Activated CD4-positive, alpha-beta T cell treated with anti-CD3 and anti-CD28 coated beads for 24 hours (primary cell): ENCODE measurements at places on chromosomes 4 and X.

- DNase-seq = no peak
Measured at GRCh38 chr4:1406394-1406980, at the start of gene NKX1-1. Gene NKX1-1, minus strand, starts transcription at chr4:1406442. Its CDS starts 0 bp downstream, at chr4:1406442.

DNA sequence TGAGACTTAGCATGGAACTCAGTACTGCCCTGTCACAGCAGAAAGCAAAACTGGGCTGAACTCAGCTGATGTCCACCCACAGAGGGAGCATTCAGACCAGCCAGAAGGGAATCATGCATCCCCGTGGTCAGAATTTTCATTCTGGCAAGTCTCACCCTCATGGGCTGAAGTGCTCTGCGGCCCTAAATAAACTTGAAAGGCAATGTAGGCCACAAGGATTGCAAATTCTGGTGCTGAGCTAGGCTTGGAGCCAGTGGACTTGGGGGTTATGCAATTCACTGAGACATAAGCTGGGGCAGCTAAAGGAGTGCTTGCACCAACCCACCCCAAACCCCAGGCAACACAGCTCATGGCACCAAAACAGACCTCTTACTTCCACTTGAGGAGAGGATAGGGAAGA lies 494.1 kb downstream of the GABRG1 start:
- no peak for DNase-seq

GRCh38 chrX:118569676-118570075 lies 74.1 kb downstream of the DOCK11 start:
- DNase-seq = no peak

- no peak for DNase-seq
Measured at GRCh38 chr4:164212134-164212533, 541.8 kb upstream of the SMIM31 start.

DNA sequence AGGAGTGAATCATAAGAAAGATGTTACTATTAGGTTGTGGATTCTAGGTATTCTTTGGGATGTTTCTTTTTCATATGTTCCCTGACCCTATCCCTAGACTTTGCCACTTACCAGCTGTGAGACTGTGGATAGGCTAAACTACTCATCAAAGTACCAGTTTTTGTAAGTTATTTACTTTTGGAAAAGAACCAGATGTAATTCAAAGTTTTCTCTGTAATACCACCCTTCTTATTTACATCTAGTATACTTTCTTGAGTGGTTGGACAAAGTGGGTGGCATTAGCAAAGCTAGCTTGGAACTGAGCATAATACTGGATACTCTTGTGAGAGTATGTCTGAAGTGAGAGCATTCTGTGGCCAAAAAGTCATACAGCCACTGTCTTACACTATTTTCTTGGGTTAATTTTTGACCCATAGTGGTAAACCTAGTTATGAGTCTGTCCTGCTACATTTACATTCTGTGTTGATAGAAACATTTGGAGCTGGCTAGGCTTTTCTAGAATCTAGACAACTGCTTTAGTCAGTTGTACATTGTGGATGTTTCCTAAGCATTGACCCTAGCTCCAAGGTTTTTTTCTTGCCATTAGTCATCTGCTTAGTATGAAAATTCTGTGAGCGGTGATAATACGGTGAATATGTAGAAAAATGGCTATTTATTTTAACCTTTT lies 41.7 kb downstream of the KDM6A start:
- DNase-seq = no peak

- no peak for DNase-seq
Measured at GRCh38 chrX:25125483-25125882, 109.7 kb upstream of the ARX start.

DNA sequence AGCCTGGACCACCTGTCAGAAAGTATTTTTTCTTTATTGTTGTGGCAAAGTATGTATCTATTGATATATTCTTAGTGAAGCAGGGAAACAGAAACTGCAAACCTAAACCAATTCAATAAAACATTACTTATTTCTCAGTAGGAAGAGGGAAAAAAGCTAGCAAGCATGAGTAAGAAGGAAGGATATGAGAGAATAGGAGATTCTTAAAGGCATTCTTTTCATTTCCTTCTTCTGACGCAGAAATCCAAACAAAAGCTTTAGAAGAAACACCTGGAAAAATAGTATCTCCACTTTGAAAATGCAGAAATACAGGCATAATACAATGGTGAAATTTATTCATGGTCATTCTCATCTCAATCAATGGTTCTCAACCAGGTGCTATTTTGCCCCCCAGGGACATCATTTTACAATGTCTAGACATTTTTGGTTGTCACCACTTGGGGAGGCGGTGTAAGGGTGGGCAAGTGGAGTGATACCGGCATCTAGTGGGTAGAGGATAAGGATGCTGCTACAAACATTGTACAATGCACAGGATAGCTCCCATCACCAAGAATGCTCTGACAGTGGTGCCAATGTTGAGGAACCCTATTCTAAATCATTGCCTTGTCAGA lies 21.7 kb upstream of the ATXN3L start:
- DNase-seq = no peak

- no peak for DNase-seq
Measured at GRCh38 chr4:119523399-119523798, 105.2 kb downstream of the PDE5A start.

DNA sequence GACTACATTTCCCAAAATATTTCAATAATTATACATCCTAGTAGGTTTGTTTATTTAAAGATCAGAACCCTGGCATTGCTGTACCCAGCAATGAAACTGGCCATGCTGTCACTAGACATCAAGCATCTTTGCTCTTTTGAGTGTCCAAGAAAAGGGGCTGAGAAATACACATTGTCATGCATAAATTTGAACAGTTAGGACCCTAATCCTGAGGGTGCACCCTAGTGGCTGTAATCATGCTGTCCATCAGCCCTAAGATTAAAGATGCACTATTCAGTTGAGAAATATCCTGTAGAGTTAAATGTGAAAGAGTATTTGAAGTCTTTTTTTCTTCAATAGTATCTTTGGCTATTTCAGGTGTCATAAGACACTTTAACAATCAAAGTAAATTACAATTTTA lies 108.8 kb downstream of the NFKB1 start:
- no peak for DNase-seq

DNA sequence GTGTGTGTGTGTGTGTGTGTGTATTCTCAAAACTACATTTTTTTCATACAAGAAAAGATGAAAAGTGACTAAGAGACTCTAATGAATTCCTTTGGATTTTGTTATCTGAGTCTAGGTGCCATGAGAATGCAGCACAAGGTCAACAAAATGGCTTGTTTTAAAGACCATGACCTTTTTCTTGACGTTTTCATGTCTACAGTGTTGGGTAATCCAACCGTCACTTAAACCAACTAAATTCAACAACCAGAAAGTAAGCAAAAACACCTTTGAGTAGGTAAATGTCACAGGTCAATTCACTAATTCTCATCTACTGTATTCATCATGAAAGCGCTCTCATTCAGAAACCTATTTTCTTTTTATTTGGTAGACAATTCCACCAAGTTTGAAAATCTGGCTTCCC lies 3.1 kb downstream of the SMARCA1 start:
- no peak for DNase-seq

DNA sequence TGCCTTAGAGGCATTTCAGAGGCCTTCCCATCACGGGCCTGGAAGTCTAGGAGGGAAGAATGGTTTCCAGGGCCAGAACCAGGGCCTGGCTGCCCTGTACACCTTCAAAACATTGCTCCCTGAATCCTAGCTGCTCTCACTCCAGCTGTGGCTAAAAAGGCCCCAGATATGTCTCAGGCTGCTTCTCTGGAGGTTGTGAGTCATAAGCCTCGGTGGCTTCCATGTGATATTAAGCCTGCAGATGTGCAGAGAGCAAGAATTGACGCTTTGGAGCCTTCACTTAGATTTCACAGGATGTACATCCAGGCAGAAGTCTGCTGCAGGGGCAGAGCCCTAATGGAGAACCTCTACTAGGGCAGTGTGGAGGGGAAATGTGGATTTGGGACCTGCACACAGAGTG lies 502.5 kb downstream of the GRXCR1 start:
- DNase-seq = no peak

- no peak for DNase-seq
Measured at GRCh38 chrX:100895365-100896075, 21.4 kb upstream of the NOX1 start.

DNA sequence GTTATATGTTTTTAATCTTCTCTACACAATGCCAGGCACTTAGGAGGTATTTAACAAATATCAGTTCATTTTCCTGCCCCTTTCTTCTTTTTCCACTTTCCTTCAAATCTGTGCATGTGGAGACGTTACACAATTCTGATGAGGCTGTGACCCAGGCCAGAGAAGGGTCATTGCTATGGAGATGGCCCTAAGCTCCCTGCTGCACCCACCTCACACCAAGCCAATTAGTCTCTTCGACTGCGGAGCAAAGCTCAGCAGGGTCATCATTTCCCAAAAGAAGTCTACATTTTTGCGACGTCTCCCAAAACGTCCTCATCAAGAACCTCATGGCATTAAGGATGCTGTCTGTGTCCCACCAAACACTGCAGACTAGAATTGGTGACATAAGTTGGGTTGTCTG lies 28.9 kb upstream of the VEGFD start:
- no peak for DNase-seq

DNA sequence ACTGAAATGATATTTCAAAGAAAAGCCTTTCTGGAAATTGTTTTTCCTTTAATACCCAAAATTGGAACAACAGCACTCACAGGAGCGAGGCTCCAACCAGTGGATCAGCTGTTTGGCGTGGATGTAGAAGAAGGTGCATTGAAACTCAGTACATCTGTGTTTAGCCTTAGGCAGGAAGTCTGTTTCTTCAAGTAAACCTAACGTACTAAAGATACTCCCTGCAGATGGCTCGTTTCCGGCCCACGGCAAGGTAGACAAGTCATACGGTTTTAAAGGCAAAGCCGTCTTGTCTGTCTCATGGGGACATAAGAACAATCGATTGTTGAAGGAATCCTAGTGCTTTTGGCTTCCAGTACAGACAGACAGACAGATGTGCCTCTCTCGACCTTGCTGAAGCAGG lies 50.0 kb upstream of the CLCN4 start:
- DNase-seq = peak; percentile 16

- DNase-seq = no peak
Measured at GRCh38 chrX:67781132-67781531, 237.3 kb downstream of the AR start.

DNA sequence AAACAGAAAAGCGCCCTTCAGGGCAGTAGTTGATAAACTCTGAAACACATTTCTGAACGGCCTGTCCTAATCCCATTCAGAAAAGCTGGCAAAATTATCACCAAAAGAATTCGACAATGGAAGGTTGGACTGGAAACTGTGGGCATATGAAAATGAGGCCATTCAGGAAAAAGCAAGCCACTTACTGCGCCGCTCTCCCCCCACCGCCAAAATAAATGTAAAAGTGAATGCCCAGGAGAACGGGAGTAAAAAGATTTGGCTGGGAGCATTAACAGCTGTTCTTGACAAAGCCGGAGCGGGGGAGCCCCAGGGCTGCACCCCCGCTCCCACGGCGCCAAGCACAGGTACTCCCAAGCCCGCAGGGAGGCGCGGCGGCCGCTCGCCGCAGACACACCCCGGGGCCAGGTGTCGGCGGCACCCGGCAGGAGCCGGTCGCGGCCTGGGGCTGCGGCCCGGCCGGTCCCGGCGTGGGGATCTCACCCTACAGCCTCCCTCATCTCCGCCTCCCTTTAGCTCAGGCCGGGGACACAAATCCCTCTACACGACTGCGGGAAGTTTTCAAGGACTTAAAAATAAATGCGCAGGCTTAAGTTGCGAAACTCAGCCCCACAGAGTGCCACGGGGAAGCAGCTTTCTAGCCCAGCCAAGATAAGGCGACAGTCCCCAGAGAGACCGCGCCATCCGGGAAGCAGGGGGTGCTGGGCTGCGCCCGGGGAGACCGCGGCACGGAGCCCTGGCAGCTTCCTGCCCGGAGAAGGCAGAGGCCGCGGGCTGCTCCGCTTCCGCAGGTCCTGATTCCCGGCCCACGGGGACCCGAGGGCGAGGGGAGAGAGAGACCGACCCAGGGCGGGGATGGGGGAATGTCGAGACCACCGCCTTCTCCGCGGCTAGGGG lies 593 bp downstream of the SH3RF1 start:
- DNase-seq = no peak

GRCh38 chr4:73603854-73604584 lies 16.2 kb downstream of the RASSF6 start:
- DNase-seq = no peak

DNA sequence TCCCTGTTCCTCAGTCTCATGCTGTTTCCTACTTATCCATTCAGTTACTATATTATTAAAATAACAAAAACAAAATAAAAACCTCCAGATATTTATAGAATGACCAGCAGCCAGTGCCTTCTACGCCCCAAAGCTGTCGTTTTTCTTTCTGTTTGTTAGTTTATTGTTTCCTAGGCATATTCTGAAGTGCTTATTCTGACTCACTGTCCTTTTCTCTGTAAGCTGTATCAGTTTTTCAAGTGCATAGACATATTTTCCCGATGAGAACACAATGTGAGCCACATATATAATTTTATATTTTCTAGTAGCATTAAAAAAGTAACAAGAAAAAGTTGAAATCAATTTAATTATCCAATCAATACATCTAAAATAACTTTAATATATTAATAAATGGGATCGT lies 2158.6 kb upstream of the TENM3 start:
- DNase-seq = no peak

GRCh38 chr4:17427991-17428390 lies 83.9 kb downstream of the QDPR start:
- no peak for DNase-seq

DNA sequence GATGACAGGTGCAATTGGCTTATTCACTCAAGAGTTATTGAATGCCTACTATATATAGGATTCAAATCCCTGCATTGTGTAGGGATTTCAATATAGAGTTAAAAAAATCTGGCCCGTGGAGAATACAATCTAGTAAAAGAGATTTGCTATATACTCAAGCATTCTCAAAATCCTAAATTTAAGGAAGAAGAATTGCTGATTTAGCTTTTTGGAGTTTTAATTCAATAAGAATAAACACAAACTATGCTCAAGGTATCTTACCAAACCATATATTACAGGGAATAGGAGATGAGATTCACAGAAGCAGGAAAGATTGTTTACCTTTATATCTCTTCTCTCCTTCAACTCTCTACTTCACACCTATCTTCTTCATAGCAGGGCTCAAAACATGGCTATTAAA lies 476.8 kb downstream of the PACRGL start:
- no peak for DNase-seq

DNA sequence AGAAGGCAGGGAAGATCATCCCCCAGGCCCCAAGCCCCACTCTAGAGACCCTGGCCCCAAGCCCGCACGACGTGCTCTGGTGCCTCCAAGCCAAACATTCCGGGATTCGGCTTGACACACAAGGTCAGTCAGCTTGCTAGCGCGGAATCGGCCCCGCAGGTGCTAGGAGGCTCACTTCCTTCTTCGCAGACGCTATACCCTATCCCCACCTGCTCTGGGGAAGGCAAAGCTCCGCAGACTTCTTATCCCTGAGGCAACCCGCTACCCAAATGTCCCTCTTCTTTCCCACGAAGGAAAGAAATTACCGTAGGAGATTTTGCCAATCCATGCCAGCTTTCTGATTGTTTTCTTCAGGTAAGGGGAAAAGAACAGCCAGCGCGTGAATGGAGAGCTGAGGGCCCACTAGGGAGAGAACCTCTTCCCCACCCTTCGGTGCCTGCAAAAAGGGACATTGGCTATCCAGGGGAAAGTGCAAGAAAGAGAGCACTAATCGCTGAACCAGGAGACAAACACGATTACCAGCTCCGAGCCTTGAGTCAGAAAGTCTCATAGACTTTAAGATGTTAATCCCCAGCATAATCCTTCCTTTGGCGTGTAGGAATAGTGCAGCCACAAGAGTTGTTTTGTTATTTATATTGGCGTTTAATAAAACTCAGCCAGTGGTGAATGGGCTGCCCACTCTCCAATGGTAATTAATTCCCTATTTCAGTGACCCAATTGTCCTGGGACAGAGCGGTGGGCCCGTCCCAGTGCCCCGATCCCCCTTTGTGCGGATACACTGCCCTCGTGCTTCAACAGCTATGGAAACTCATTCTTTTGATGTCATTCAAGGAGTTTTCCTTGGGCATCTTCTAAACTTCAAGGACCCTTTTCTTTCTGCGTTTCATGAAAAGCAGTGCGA lies 5.4 kb upstream of the NEUROG2 start:
- DNase-seq = no peak
